ENCODE measurements at places on chromosomes 3 and 15. TPM values are rescaled to one million over a fixed set of nuclear protein-coding genes. Genes with fewer than 3 reads are reported as not detected.

Gene CCDC54
- not detected for total RNA-seq

Gene CCR3
- 0.49 TPM for total RNA-seq

Gene SHF
- 12.3 TPM for total RNA-seq

Gene LCTL
- total RNA-seq: not detected

Gene TNNC1
- total RNA-seq: 98.9 TPM

Gene PLOD2
- total RNA-seq: 24.2 TPM

Gene MED12L
- 1.5 TPM for total RNA-seq

Gene AHSG
- not detected for total RNA-seq

Gene NME9
- not detected for total RNA-seq

Gene SERINC4
- total RNA-seq: 0.10 TPM

Gene EFCC1
- 0.79 TPM for total RNA-seq

Gene DAZL
- not detected for total RNA-seq

Gene TRPC1
- 21.8 TPM for total RNA-seq

Gene SLC9C1
- total RNA-seq: 0.89 TPM

Gene AZI2
- 82.4 TPM for total RNA-seq

Gene CGNL1
- 23.5 TPM for total RNA-seq

Gene CPLX3
- total RNA-seq: 0.20 TPM

Gene AQP9
- 7.3 TPM for total RNA-seq

Gene GOLGA8O
- total RNA-seq: 0.39 TPM

Gene KNL1
- 11.8 TPM for total RNA-seq

Gene ALDH1A3
- 26.0 TPM for total RNA-seq

Gene GPR176
- 10.3 TPM for total RNA-seq

Gene PLSCR4
- 54.4 TPM for total RNA-seq

Gene SQOR
- 26.1 TPM for total RNA-seq

Gene GPX1
- 60.5 TPM for total RNA-seq

Gene SLC28A2
- total RNA-seq: not detected

Gene SCAANT1
- not detected for total RNA-seq

Gene LARP6
- total RNA-seq: 6.8 TPM

Gene C15orf62
- 3.3 TPM for total RNA-seq

Gene SAXO2
- total RNA-seq: 1.3 TPM

Gene PPARG
- total RNA-seq: 72.8 TPM

Gene WDR49
- 0.49 TPM for total RNA-seq

Gene DNAH12
- total RNA-seq: 2.1 TPM

Gene OXSM
- 8.5 TPM for total RNA-seq

Gene VPS13C
- 81.8 TPM for total RNA-seq

Gene GMNC
- total RNA-seq: not detected

Data from skin of body (tissue), 3 donors.